ENCODE measurements at places on chromosomes 7 and 10.

DNA sequence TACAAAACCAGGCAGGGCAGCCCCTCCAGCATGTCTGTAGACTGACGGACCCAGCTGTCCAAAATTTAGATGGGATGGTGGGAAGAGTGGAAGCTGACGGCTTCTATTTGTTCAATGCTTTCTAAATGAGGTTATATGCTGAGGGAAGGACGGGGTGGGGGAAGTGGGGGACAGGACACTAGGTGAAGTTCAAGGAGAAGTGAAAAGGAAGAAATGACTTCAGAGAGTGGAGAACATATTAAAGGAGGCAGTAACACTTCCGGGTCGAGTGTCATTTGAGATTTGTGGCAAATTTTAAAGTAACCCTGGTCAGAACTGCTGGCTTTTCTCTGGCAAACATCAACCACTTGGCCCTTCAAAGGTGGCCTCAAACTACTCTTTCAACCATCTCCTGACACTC is 9.4 kb downstream of the PIP4K2A start:
- no peak for DNase-seq

DNA sequence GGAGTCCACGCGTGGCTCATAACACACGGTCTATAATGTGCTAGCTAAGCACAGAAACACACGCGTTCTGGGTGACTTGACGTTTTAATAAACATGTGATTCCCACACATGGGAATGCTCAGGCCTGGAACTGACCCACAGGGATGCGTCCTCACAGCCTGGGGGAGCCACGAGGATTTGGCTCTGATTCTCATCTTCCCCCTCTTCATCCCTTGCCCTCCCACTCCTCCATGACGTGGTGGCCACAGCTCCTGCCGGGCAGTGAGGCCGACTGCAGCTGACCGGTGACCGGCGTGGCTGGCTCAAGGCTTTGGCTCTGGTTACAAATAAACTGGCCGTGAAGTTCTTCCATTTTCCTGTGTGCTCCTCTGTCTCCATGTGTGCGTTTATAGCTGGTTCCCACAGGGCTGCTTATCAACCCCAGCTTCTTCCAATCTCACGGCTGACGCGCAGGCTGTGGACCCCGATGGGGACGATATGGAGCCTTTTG is 40.9 kb upstream of the KLF6 start:
- DNase-seq: peak; percentile 35

GRCh38 chr7:28157831-28158416 is 22.7 kb downstream of the JAZF1 start:
- no peak for DNase-seq

- no peak for DNase-seq
These were observed 108.4 kb upstream of the BTBD16 start for GRCh38 chr10:122162671-122163173.

- no peak for DNase-seq
These were observed 20.1 kb downstream of the PILRA start for GRCh38 chr7:100393233-100393905.

- DNase-seq: no peak
These were observed 5.3 kb downstream of the VAX1 start for GRCh38 chr10:117132751-117133231.

DNA sequence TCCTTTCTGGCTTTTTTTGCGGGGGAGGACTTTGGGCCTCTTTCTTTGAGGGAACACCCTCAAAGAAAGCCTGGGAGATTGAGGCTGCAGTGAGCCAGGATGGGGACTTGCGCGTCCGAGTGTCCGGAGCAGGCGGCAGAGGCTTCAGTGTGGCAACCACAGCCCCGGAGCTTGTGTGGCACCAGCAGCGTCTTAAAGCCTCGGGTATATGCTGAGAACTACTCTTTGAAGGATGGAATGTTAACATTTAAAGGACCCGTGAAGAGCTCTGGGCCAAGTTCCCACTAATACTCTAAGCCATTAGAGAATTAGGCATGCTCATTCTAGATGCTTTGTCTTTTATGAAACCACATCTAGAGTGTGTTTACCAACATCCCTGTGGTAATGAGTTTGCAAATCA is 168.2 kb downstream of the SEPTIN7 start:
- DNase-seq: peak; percentile 35

DNA sequence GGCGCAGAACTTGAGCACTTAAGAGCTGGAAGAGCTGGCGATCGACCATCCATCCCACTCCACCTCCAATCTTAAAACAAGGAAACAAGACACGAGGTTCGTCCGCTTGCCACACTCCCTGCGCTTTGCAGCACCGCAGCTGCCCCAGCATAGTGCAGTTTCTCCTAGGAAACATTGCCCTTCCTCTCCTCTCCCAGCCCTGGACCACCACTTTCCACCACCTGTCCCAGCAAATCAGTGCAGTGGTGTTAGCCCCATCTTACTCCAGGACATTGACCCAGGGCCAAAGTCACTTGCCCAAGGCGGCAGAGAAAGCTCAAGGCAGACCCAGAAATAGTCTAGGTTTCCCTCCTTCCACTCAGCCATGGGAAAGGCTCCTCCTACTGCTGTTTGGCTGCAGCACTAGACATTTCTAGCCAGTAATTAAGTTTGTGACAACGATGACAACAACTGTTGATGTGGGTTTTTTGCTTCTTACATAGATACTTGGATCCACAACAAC is 1.5 kb upstream of the PARD3 start:
- DNase-seq: peak; percentile 65

DNA sequence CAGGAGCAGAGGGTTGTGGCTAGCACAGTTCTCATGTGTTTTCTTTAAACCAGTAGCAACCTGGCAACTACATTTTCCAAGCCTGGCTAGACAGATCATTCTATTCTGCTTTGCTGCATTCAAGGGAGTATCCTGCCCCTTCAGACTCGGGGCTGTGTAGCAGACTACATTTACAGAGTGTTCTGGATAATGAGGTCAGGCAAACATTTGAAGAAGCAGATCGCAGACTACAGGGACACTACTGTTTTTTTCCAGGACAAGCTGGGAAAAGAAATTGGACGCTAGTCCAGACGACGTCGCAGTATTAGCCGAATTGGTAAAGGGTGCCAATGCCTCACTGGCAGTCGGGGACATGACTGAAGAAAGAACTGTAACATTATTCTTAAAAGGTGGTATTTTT is 61.0 kb upstream of the PAPSS2 start:
- no peak for DNase-seq

DNA sequence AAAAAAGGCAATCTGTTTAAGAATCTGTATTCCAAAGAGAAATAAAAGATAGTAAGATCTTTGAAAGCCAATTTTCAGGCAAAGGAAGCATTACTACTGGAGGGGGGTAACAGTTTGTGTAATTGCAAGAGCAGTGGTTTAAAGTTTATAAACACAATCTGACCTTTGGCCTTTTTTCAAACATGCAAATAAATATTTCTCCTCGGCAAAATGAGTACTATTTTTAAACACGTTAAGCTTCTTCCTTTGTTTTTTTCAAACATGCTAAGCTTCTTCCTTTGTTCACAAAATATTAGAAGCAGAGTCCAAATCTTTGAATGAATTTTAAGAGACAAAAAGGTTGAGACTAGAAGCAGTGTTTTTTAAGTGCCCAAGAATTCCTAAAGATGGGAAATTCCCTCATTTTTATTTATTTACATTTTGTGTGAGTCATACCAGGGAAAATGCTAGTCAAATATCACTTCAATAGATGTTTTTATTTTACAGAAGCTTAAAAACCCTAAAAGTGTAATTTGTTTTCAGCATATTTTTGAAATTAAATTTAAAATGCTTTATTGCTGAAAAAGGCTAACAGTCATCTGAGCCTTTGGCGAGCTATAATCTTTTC is 229.3 kb downstream of the GPR37 start:
- DNase-seq: peak; percentile 27

- DNase-seq: no peak
These were observed 200.9 kb upstream of the AOAH start for GRCh38 chr7:36925207-36925606.

- DNase-seq: no peak
These were observed 109.1 kb downstream of the POLL start for GRCh38 chr10:101478956-101479355.

GRCh38 chr10:48238826-48239520 is 35.5 kb downstream of the FRMPD2 start:
- no peak for DNase-seq

DNA sequence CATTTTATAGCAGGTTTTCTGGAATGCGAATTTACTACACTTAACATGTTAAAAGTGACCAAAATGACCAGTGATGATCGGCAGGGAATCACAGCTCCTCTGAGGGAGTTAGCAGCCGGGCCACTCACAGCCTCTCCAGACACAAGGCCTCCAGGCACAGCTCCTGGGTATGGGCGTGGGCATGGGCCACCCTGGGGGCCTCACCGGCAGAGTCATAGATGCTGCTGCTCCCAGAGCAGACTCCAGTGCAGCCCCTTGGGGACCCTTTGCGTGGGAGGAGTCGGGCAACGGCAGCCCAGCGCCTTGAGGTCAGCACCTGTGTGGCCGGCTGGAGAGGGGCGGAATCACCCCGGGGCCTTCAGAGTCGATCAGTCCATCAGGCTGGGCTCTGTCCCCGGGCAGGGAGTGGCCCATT is 8.6 kb downstream of the KNDC1 start:
- DNase-seq: no peak

- no peak for DNase-seq
These were observed 104.4 kb downstream of the TRRAP start for GRCh38 chr7:98982686-98983085.

DNA sequence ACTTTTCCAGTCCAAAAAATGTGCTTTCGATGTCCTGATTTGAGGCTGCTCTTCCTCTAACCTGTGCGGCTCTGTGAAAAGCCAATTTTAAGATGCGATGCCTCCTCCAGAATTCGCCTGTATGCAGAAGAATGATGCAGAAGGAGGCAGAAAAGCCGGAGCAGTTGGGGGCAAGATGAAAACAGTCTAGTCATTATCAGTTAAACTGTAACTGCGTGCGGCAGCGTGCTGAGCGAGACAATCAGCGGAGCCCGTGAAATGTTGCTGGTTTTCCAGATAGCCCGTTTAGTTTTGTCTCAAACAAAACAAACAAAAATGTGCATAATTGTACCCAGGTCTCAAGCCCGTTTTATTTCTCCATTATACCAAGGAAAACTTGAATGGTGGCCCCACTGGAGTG is 137.0 kb upstream of the FGFR2 start:
- no peak for DNase-seq

- no peak for DNase-seq
These were observed 187.8 kb downstream of the PARD3 start for GRCh38 chr10:34627331-34627730.

GRCh38 chr10:86354761-86355540 is 11.6 kb downstream of the GRID1 start:
- DNase-seq: no peak
